Panc1 (cell line): ENCODE measurements at places on chromosomes 6 and 20.

DNA sequence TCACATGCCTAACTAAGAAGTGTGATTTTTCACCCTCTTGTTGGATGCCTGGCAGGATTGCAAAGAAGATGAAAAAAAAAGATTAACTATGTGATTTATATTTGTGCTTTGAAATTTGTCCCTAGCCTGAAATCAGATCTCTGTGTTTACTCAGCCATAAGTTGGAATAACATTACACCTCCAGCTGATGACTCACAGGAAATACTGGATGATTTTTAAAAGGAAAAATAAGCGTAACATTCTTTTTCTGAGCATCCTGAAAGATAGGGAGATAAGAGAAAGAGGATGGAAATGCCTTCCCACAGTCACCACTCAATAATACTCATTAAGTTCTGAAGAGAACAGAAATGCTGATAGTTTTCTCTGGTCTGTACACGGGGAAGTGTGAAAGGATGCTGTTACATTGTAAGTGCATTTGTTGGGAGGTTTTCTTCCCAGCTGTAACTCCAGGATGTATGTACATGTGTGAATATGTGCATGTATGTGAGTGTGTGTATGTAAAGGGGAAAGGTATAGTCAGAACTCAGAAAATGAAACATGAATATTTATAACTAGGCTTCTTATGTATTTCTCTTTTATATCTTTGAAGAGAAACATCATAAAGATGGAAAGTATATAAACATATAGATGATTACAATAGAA is 37.4 kb upstream of the RIPPLY2 start:
- DNase-seq = no peak

GRCh38 chr6:134295953-134296553 is 21.9 kb downstream of the SGK1 start:
- DNase-seq = peak; percentile 45

GRCh38 chr6:16512544-16513290 is 248.5 kb downstream of the ATXN1 start:
- no peak for DNase-seq

GRCh38 chr6:138105446-138105845 is 1.8 kb downstream of the PERP start:
- DNase-seq = no peak

GRCh38 chr6:24658573-24659560 is 7.8 kb downstream of the TDP2 start:
- no peak for DNase-seq

GRCh38 chr6:164378330-164378729 is 931.1 kb downstream of the C6orf118 start:
- DNase-seq = no peak

DNA sequence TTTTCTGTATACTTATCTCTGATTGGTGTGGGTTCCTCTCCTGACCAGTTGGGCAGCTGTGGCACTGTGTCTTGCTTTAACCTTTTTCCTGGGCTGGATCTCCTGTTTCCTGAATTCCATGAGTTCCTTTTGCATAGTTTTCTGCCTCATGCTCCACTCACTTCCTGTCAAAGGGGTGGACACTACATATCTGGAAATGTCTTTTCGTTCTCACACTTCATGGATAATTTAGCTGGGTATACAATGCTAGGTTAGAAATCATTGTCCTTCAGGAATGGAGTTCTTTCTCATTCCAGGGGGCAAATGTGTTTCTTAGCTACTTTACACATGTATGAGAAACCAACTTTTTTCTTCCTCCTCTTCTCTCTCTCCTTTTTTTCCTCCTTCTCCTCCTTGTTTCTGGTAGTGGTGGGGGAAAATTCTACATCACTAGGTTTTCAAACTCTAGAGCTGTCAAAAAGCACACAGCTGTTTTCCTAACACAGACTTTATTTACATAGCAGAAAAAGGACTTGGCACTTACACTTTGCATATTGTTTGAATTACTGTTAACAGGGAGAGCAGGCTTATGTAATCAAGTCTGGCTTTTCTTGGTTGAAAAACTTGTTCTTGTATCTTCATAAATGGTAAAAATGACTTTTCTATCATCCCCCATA is 9.0 kb upstream of the DDX27 start:
- no peak for DNase-seq

- DNase-seq = no peak
Measured at GRCh38 chr20:37537505-37537904, 9.8 kb upstream of the BLCAP start.

- DNase-seq = no peak
Measured at GRCh38 chr6:33571637-33572316, 8.3 kb downstream of the BAK1 start.

GRCh38 chr6:36544228-36544627 is 3.1 kb downstream of the STK38 start:
- DNase-seq = no peak

DNA sequence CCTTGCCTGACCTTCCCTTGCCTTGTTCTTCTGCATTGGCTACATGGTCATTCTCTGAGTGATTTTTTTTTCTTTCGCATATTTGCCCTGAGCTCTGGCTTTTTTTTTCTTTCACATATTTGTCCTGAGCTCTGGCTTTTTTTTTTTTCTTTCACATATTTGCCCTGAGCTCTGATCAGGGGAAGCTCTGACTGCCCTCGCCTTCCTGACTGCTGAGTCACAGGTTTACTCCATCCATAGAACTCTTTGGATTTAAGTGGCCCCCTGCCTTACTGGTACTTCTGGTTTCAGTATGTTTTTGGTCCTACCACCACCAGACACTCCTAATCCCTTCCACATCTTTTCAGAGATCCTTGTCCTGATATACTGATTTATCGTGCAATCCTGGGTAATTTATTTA is 201.1 kb downstream of the OGFRL1 start:
- no peak for DNase-seq

DNA sequence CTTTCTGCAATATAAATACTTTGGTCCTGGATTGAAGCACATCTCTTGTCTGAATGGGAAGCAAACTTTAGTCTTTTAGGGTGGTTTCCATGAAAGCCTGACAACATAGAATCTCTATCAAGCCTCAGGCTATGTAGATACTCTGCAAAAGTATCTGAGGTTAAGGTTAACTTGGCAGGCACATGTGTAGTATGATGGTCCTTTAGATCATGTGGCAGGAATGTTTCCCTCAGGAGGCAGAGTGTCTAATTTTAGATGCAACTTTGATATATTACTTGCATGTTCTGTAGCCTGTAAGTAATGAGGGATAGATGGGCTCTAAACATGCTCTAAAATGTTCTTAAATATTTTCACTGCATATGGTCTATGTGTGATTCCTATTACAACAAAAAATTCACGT is 8.2 kb downstream of the MYB start:
- DNase-seq = no peak

- DNase-seq = no peak
Measured at GRCh38 chr6:91166271-91167046, 579.6 kb upstream of the MAP3K7 start.

GRCh38 chr20:906703-907270 is 9.3 kb downstream of the ANGPT4 start:
- no peak for DNase-seq

GRCh38 chr6:75397656-75398465 is 95.7 kb downstream of the FILIP1 start:
- no peak for DNase-seq

DNA sequence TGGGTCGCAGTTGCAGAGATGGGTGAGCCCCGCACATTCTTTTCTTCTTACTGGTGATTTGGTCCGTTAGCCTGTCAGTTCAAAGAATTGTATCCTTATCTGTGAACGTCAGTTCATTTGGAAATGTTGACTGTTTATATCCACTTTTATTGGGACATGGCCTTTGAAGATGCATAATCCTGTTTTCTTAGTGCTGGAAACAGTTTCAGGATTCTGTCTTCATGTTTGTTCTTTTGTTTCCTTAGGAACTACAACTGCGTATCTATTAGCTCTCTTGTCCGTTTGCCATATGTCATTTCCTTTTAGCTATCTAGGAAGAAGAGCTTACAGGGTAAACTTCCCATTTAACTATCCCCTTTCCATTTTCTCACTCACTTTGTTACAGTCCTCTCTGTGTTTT is 35.0 kb upstream of the TULP1 start:
- DNase-seq = no peak

DNA sequence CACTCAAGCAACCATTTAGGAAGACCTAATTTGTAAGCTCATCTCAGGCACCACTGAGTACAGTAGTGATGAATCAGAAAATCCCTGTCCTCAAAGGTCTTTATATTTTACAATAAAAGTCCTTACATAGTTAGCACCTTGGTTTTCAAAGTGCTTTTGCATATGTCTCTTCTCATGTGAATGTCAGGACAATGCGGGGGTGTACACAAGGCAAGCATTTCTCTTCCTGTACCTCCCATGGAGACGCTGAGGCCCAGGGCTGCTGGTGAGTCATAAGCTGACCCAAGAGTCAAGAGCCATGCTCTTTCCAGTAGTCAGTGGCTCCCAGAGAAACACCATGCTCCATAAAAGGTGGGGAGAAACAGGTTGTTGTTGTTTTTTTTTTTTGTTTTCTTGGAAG is 174.0 kb downstream of the GJA10 start:
- DNase-seq = no peak
